ENCODE measurements at places on chromosomes 2 and 18.

DNA sequence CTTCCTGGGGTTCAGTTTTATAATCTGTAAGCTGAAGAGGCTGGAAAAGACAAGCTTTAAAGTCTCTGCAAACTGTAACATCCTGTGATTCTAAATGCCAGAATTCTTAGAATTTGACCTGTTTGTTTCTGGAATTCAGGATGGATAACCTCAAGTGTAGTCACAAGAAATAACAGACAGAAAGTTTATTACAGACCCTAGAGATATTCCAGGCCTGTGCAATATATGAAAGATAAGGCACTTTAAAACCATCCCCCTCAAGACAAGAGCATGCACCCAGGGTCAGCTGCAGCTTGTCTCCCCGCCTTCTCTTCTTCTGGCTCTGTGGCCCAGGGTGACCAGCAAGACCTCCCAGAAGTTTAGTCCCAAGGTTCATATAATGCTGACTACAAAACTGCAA lies 298.7 kb upstream of the ACVR2A start:
- no peaks in the 10 kb centered on the region for H3K4me1 ChIP-seq
- no peaks in the 10 kb centered on the region for H3K27me3 ChIP-seq
- no peaks in the 10 kb centered on the region for H3K36me3 ChIP-seq
- no peak overlapping the region for H3K4me3 ChIP-seq
- H3K27ac ChIP-seq, result no peak overlapping the region

DNA sequence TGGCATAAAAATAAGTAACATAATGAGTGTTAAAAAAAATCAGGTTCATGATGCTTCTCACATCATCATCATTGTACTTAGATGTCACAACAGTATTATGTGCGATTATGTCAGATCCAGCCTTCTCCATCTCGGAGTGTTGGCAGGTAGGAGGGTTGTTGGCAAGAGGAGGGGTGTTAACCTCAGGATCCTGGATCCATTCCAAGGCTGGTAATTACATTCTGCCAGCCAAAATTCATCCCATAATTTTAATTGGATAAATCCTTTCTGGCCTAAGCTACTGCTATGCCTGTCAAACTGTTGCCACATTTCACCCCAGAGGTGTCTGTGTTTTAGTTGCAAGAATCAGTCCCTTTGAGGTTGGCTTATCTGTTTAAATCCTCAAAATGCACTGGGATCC lies 891 bp upstream of the FTCDNL1 start:
- peaks cover 5% of the 10 kb centered on the region for H3K27me3 ChIP-seq
- H3K36me3 ChIP-seq, result peaks cover 9% of the 10 kb centered on the region
- DNase-seq, result no peak
- H3K4me1 ChIP-seq, result peaks cover 5% of the 10 kb centered on the region

GRCh38 chr2:181847702-181848101 lies 43.8 kb upstream of the ITPRID2 start:
- H3K27me3 ChIP-seq, result peaks cover 30% of the 10 kb centered on the region
- no peak for DNase-seq
- no peaks in the 10 kb centered on the region for H3K4me1 ChIP-seq
- no peak overlapping the region for H3K27ac ChIP-seq
- H3K4me3 ChIP-seq, result no peak overlapping the region
- no peaks in the 10 kb centered on the region for H3K36me3 ChIP-seq

DNA sequence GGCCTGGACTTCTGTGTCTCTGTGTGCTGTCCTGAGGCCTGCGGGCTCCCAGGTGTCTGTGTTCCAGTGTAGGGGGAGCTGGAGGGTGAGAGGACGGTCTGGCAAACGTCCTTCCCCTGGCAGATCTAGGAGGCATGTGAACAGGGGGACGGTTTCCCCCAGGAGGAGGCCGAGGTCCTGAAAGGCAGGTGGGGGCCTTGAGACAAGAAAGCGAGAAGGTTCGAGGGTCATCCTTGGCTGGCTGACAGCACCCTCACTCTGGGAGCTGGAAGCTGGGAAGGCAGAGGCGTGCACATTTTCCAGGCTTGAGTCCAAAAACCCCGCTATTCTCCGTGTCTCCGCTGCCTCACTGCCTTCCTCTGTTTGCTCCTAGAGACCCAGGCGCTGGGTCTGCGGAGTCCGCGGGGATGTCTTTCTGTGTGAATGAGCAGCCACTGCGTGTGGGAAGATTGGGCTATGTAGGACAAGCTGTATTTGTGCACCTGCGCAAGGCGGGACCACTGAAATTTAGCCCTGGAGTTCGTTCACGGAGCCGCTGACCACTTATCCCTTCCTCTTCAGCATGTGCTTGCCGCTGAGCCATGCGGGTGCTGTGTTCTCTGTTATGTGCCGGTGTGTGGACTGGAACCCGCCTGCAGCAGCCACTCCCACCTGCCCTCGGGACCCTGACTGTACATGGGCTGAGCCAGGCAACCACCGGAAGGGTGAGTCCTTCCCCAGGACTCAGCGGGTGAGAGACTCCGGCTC lies 43.7 kb downstream of the TWIST2 start:
- H3K4me1 ChIP-seq, result no peaks in the 10 kb centered on the region
- no peak overlapping the region for H3K27ac ChIP-seq
- DNase-seq, result no peak
- no peaks in the 10 kb centered on the region for H3K36me3 ChIP-seq
- H3K4me3 ChIP-seq, result no peak overlapping the region

- H3K36me3 ChIP-seq, result no peaks in the 10 kb centered on the region
- no peak overlapping the region for H3K4me3 ChIP-seq
- peaks cover 24% of the 10 kb centered on the region for H3K27me3 ChIP-seq
- H3K27ac ChIP-seq, result no peak overlapping the region
- no peaks in the 10 kb centered on the region for H3K4me1 ChIP-seq
- DNase-seq, result no peak
Measured at GRCh38 chr2:102117472-102117858, 25.1 kb upstream of the IL1R1 start.

- H3K36me3 ChIP-seq, result no peaks in the 10 kb centered on the region
- H3K27me3 ChIP-seq, result peaks cover 10% of the 10 kb centered on the region
- no peak for DNase-seq
- H3K4me3 ChIP-seq, result no peak overlapping the region
- no peaks in the 10 kb centered on the region for H3K4me1 ChIP-seq
Measured at GRCh38 chr2:165634855-165635254, 159.2 kb downstream of the GALNT3 start.

DNA sequence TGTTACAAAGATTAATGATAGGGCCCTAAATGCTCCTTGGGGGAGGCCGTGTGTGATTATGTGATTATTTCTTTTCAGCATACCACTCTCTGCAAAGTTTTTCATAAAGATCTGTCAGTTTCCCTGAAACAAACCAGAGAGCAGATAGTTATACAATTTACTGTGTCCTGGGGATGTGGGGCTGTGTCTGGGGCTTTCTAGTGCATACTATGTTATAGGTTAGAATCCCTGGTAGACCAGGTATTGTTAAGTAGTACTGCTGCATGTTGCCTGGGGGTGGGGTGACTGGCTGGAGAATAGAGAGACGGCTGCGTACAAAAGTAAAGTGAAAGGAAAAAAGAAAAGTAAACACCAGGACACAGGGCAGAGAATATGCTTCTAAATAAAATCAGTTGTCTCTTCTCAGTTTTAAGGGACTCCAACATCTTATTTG lies 3.3 kb upstream of the CCBE1 start:
- no peaks in the 10 kb centered on the region for H3K36me3 ChIP-seq
- DNase-seq, result no peak
- H3K4me1 ChIP-seq, result peaks cover 3% of the 10 kb centered on the region
- H3K27me3 ChIP-seq, result peaks cover 43% of the 10 kb centered on the region

- no peaks in the 10 kb centered on the region for H3K4me1 ChIP-seq
- no peak overlapping the region for H3K27ac ChIP-seq
- H3K27me3 ChIP-seq, result no peaks in the 10 kb centered on the region
- DNase-seq, result no peak
- H3K36me3 ChIP-seq, result no peaks in the 10 kb centered on the region
- H3K4me3 ChIP-seq, result no peak overlapping the region
Measured at GRCh38 chr2:41294331-41294730, 753.5 kb upstream of the PKDCC start.

DNA sequence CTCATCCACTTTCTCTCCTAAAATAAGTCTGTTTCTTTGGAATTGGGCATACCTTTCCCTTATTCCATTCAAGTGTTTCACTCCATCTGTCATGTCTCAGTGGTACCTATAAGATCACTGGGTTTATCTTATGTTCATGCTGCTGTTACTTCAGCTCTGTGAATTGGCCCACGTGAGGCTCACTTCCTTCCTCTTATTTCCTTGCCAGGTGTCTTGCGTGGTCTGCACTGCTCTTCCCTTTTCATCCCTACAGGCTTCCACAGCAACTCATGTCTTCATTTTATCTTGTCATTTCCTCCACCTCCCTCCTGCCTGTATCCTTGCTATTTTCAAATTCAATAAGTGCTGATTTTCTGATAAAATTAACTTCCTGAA lies 159.1 kb upstream of the ALPP start:
- H3K27me3 ChIP-seq, result no peaks in the 10 kb centered on the region
- DNase-seq, result no peak
- H3K4me1 ChIP-seq, result peaks cover 14% of the 10 kb centered on the region
- no peak overlapping the region for H3K27ac ChIP-seq
- no peak overlapping the region for H3K4me3 ChIP-seq

- H3K4me3 ChIP-seq, result no peak overlapping the region
- no peak overlapping the region for H3K27ac ChIP-seq
- H3K36me3 ChIP-seq, result no peaks in the 10 kb centered on the region
- H3K27me3 ChIP-seq, result no peaks in the 10 kb centered on the region
Measured at GRCh38 chr2:151063271-151063670, 198.4 kb downstream of the RBM43 start.

DNA sequence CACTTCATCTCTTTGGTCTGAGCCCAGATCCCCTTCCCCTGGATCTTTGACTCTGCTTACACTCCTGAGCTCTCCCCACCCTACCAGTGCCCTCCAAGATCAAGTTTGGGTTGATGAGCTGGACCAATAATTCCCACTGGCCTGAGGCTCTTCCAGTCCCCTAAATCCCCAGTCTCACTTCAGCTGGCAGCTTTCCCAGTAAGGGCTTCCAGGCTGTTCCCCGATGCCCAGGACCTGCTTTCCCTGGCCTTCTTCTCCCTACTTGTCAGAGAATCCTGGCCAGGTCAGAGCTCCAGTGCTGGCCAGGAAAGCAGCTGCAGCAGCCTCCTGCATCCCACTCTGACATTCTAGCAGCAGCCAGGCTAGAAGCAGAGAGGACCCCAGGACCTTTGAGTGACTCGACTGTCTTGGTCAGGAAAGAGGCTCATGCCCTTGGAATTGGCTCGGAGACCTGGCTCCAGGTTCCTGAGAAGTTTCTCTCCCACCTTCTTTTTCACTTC lies 3.5 kb downstream of the WNT6 start:
- peaks cover 3% of the 10 kb centered on the region for H3K36me3 ChIP-seq
- no peak overlapping the region for H3K4me3 ChIP-seq
- H3K27me3 ChIP-seq, result peaks cover 98% of the 10 kb centered on the region
- H3K4me1 ChIP-seq, result peaks cover 12% of the 10 kb centered on the region
- DNase-seq, result no peak

DNA sequence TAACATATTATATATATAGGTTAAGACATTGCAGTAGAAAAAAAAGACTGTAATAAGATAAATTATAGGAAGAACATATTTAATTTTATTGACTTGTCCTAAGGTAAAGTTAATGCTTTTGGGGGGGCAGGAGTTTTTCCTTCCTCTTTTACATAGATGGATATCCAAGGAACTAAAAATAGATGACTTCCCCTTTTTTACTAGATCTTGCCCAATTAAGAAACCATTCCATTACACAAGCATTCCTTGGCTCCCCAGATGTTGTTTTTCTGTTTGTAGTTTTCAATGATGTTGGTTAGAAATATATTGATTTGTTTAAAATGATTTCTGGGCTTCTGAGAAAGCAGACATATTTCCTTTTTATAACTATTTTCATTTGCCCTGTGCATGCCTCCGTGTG lies 22.4 kb upstream of the PMAIP1 start:
- no peak overlapping the region for H3K4me3 ChIP-seq
- H3K27ac ChIP-seq, result no peak overlapping the region
- no peak for DNase-seq
- peaks cover 8% of the 10 kb centered on the region for H3K4me1 ChIP-seq

DNA sequence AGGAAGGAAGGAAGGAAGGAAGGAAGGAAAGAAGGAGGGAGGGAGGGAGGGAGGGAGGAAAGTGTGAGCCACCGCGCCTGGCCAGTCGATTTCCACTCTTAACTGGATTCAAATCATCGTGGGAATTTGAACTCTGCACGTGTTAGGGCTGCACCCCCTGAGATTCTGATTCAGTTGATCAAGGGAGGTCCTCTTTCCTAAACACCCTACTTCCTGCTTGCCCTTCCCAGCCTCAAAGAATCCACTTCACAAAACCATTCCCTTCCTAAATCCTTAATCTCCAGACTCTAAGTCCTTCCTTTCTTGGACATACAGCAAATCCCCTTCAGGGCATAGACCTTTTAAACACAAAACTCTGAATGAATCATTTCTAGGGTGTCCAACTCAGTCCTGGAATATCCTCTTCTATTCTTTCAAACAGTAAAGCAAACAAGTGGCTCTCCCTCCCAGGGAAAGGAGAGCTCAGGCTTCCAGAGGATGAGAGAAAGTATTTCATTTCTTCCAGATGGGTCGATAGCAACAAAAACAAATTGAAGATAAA lies 68.2 kb upstream of the MBOAT2 start:
- no peak for DNase-seq
- H3K27me3 ChIP-seq, result peaks cover 67% of the 10 kb centered on the region
- no peak overlapping the region for H3K27ac ChIP-seq
- peaks cover 2% of the 10 kb centered on the region for H3K4me1 ChIP-seq
- H3K4me3 ChIP-seq, result no peak overlapping the region

- peaks cover 4% of the 10 kb centered on the region for H3K36me3 ChIP-seq
- no peaks in the 10 kb centered on the region for H3K27me3 ChIP-seq
- H3K4me1 ChIP-seq, result no peaks in the 10 kb centered on the region
Measured at GRCh38 chr2:238098901-238099713, 1.0 kb upstream of the ESPNL start.

GRCh38 chr2:68110102-68110501 lies 47.3 kb upstream of the C1D start:
- no peaks in the 10 kb centered on the region for H3K4me1 ChIP-seq
- no peaks in the 10 kb centered on the region for H3K27me3 ChIP-seq
- H3K27ac ChIP-seq, result no peak overlapping the region
- H3K36me3 ChIP-seq, result no peaks in the 10 kb centered on the region
- H3K4me3 ChIP-seq, result no peak overlapping the region

- peaks cover 78% of the 10 kb centered on the region for H3K27me3 ChIP-seq
- H3K4me3 ChIP-seq, result peak within 1 kb of the TSS; percentile 87
- H3K4me1 ChIP-seq, result peaks cover 12% of the 10 kb centered on the region
- no peaks in the 10 kb centered on the region for H3K36me3 ChIP-seq
Measured at GRCh38 chr2:127220102-127220767, at the start of gene CYP27C1. TSS of gene CYP27C1 (minus strand) at chr2:127220299. CDS start at chr2:127220270, 29 bp downstream.
